Iris pigment epithelial cell (primary cell): ENCODE measurements at places on chromosomes 11 and 22.

DNA sequence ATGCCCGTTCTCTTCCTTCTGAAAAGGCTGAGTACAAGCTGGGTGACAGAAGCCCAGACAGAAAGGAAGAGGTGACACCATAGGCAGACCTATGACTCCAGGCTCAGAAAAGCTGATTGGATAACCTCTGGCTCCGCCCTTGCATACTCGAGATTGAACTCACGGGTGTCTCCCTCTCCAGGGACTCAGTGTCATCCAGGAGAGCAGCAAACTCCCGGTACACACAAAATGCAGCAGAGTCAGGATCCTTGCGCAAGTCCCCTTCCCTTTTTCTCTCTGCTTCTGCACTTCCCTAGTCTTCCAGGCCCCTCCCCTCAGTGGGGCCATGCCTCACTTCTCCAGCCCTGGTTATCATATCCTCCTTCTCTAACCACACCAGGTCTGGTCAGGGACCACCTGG is 9.8 kb downstream of the SCN4B start:
- DNase-seq = no peak

DNA sequence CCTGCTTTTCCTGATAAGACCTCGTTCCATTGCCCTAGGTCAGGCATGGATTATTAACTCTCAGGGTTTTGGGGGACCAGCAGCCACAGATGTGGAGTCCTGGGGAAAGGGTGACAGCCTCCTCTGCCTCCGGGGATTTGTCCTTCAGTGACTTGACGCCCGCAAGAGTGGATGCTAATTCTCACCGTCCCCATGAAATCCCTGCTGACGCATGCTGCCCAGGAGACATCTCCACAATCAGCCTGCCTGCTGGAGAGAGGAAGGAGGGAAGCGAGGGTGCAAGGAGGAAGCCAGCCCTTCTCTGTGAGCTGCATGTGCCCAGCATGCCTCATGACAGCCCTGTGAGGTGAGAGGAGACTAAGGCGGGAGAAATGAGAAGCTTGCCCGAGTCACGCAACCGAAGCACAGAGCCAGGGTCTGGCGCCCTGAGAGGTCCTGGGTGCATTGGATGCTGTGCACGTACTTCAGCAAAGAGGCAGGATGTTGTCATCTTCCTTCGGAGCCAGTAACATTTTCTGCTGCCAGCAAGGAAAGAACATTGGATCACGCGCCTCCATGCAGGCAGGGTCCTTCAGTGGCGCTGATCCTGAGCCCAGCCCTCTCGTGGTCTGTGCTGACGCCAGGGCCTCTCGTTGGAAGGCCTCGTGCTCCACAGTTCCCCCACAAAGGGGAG is 27.3 kb upstream of the KRTAP5-6 start:
- DNase-seq = no peak

- no peak for DNase-seq
These were observed 104.5 kb downstream of the NXPE2 start for GRCh38 chr11:114782650-114783310.

- DNase-seq = peak; percentile 63
These were observed 16.5 kb downstream of the SIAE start for GRCh38 chr11:124656774-124657630.

- no peak for DNase-seq
These were observed 210.5 kb downstream of the FAM181B start for GRCh38 chr11:82523141-82523540.

DNA sequence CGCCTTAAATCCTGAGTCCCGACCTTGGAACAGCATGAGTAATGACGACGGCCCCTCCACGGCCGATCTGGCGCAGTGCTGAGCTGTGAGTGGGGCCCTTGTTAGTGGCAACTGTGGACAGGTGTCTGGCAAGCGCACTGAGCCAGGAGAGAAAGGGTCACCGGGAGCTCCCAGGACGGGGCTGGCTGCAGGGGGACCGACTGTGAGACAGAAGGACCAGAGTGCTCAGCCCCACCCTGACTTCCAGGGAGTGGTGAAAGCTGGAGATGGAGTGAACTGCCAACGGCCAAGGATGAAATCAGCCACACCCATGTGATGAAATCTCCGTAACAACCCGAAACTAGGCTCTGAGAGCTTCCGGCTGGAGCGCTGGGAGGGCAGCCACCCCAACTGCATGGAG is 228.6 kb downstream of the BRD1 start:
- DNase-seq = no peak

GRCh38 chr22:26245001-26245400 is 75.7 kb downstream of the SEZ6L start:
- DNase-seq = no peak

- DNase-seq = no peak
These were observed 311.1 kb downstream of the TENM4 start for GRCh38 chr11:79129702-79130101.

- no peak for DNase-seq
These were observed 12.1 kb upstream of the SPTBN2 start for GRCh38 chr11:66741153-66741552.

DNA sequence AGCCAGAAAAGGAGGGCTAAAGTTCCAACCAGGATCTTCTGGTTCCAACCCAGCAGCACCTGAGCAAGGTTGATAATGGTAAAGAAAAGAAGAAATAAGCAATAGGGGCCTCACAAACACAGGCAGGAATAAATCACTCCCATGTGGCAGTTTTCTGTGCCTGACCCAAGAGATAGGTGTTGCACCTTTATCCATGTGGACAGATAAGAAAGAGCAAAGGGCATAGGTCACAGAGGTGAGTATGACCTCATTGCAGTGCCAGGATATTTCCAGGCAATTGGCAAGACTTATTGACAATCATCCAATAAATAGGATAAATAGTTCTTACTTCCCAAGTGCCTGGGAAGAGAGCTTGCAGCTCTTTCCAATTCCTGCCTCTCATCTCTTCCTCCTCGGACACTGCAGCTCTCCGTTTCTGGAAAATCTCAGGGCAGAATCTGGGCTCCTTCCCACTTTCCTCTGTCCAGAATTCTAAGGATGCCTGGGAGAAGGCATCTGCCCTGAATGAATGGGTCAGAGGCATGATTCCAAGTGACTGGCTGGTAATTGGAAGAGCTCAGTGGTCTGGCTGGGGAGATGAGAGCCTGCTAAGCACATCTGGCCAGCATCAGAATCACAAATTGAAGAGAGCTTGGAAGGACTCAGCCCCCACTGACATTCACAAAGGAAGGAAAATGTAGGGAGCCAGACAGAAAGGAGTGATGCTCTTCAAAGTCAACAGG is 14.5 kb upstream of the LRRC55 start:
- DNase-seq = no peak

DNA sequence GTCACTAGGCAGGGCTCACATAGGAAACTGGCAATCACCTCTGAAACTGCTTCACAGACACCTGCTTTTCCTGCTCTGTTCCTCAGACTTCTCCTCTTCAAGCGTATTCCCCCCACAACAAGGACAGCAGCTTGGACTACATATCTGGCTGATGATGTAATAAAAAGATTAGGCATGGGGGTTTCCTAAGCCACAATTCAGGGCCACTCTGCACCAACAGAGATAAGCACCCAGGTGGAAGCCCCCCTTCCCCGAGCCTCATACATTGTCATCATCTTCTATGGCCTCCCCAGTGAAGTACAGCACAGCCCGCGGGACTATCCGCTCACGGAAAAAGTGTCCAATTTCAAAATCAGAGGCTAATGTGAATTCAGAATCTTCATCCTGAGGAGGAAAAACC is 25.0 kb upstream of the PHLDA2 start:
- peak; percentile 56 for DNase-seq

- DNase-seq = no peak
These were observed 110.2 kb upstream of the MTNR1B start for GRCh38 chr11:92859156-92859690.

DNA sequence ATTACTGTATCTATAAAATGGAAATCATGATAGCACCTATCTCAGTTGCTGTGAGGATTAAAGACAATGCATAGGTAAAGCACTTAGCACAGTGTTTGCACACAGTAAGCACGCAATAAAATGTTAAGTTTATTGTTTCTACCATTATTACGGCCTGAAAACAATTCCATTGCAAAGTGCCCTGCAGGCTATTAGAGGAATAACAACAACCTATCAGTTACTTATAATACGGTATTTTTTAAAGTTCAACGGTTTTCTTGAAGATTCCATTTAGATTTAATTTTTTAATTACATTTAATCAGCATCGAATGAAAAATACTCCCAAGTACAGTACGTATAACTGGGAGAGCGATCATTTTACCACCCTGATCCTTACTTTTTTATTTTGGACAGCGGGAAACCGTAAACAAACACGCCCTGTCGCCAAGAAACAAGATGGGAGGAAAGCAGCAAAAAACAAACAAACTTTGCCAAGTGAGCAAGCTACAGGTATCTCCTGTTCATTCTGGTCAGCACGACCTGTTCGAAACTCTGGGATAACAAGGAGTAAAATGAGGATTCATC is 893 bp downstream of the SLC36A4 start:
- DNase-seq = peak; percentile 31

DNA sequence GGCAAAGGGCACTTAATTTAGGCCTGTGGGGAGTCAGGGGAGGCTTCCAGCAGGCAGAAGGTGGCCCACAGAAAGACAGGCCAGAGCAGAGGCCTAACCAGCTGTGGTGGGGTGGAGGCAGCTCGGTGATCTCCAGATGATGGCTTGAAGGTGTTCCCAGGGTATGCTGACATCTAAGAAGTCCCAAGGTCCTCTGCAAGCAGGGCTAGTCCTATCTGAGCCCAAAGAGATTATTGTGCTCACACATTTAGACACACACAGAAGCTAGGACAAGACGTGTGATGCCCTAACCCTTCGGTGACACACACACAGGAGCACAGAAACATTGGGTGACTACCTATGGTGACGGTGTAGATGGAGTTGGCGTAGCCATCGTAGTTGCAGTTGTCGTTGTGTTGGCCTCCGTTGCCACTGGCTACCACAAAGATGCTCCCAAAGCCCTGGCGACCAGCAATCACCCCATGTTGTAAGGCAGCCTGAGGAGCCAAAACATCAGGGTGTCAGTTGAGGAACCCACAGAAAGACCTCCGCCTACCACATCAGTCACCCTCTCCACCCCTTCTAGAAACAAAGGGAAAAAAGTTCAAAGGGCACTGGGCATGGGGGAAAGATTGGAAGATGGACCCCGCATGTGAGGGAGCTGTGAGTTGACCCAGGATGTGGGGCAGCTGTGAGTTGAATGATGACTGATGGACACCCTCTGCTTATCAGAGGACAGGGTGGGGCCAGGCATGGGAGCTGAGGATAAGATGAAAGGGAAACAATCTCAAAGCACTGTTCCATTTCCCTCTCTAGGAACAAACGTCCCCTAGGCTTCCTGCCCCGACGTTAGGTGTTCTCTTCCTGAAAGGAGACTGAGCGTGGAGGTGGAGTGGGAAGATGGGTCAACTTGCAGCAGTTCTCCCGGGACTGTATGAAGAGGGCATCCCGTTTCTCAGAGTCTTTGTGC is 7.9 kb downstream of the PCSK7 start:
- no peak for DNase-seq

- no peak for DNase-seq
These were observed 7.2 kb downstream of the IRAG1 start for GRCh38 chr11:10686311-10686710.

GRCh38 chr22:30809086-30809485 is 114.4 kb downstream of the OSBP2 start:
- peak; percentile 7 for DNase-seq

- peak; percentile 76 for DNase-seq
These were observed 65.2 kb upstream of the CTSC start for GRCh38 chr11:88402784-88403183.

DNA sequence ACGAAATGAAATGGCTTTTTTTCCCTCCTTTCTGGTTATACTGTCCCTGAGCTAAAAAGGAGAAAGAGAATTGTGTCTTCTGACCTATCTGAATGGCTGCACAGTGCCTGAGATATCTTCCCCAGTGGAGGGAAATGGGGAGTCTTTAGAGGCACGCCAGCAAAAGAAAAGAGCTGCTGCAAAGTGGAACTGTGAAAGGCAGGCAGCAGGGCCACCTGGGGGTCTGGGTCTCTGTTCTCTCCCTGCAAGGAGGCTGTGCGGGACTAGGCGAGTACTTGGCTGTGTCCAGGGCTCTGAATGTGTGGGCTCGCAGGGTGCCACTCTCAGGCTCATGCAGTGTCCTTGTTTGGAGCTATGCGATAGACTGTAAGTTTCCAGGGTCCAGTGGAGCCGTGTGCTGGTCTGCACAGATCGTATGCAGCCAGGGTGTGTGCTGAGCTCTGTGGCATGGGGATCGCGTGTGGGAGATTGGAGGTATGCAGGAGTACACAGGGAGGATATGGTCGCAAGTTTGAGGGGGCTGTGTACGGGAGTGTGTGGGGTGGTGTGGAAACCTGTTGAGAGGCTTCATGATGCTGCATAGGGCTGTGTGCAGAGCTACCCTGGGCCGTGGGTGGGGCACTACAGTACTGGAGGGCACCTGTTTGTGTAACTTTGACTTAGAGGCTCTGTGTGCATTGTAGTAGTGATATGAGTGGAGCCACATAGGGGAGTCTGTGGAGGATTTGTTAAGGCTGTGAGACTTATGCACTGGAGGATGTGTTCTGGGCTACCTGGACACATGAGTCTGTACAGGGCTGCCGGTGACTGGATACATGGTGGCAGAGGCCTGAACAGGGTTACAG is 70.1 kb upstream of the OLFML1 start:
- DNase-seq = no peak

DNA sequence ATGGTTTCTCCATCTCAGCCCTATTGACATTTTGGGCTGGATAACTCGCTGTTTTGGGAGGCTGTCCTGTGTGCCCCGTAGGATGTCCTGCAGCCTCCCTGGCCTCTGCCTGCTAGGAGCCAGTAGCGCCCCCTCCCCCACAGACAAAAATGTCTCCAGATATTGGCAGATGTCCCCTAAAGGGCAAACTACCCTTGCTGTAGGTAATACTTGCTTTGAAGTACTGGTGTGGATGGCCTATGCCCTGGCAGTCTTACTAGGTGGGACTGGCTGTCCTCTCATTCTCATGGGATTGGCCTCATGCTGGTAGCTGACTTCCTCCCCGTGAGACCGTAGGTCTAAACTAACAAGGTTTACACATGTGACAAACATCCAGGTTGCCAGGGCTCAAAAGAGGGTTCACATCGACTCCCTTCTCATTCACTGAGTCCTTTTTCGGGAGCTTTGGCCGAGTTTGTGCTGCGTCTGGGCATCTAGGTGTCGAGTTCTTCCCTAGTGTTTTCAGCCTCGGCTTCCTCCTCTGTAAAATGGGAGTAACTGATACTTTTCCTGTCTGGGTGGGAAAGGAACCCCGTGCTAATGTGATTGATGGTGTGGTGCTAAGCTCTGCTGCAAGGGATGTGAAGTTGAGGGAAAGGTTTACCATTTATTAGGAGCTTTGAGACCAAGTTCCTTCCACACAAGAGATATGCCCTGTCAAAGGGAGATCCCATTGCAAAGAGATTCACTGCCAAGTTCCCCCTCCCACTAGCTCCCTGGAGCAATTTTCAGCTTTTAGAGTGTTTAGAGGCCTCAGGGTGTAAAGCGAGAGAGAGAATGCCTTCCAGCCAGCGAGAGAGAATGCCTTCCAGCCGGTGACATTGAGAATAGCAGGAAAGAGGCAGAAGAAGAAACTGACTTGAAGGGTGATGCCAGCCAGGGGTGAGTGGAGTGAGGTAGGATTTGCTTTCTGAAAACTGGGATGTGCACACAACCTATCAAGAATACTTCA is 17.0 kb downstream of the PTPRJ start:
- no peak for DNase-seq

- DNase-seq = no peak
These were observed 1.5 kb downstream of the TPBGL start for GRCh38 chr11:75241906-75242644.

GRCh38 chr11:110761991-110762390 is 49.8 kb upstream of the ARHGAP20 start:
- DNase-seq = no peak

GRCh38 chr11:34238966-34239365 is 118.8 kb downstream of the ABTB2 start:
- no peak for DNase-seq

GRCh38 chr11:5277807-5278382 is 8.2 kb upstream of the HBE1 start:
- DNase-seq = no peak
